AG10803 (cell line): ENCODE measurements at places on chromosomes 6 and 20.

GRCh38 chr6:157200611-157201010 is 122.7 kb downstream of the TMEM242 start:
- no peak for DNase-seq

DNA sequence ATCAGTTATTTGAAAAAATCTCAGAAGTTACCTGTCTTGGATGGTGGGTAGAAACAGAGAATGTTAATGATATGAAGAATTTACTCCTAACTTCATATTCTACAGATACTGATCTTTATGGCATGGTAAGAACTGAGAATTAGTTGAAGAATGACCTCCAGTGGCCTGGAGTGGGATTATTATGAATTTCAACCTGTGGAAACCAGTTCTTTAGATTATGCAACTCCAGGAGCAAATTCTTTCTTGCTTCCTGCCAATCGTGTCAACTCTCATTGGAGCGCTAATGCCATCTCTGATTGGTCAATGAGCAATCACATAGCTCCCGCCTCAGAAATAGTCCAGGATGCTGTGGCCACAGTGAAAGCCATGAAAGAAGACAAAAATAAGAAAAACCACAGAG is 40.6 kb downstream of the LYRM2 start:
- DNase-seq: peak; percentile 35

- no peak for DNase-seq
These were observed 3.4 kb upstream of the RSPO4 start for GRCh38 chr20:1005452-1006027.

- peak; percentile 71 for DNase-seq
These were observed 90.2 kb downstream of the DST start for GRCh38 chr6:56552187-56553130.

DNA sequence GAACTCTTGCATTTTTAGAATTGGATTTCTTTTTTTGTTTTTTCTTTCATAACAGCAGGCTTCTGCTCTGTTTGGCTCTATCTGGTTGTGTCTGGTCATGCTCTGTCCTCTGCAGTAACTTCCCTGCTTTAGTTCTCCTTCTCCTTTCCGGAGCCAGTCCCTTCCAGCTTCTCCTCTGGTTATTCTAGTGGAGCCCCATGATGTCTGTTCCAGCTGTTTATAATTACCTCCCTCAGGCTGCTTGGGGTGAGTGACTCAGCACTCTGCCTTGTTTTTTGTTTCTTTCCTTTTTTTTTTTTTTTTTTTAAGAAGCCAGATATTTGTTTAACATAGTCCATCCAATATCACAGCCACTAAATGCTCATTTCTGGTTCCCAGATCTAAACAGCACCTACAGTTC is 409.6 kb downstream of the MAFB start:
- DNase-seq: peak; percentile 94

DNA sequence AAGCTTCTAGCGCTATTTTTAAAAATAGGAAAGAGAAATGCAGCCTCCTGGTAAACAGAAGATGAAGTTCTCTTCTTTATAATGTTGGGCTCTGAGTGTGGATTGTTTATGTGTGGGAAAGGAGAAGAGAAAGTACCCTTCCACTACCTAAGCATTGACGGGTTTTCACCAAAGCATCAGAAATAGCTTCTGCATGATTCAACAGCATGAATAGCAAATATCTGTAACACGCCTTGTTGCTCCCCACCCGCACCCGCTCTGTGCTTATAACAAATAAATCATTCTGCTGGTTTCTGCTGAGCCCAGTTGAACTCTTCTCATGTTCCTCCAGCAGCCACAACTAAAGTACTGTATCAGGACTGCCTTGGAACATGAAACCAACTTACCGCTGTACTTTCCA is 20.7 kb downstream of the TXLNB start:
- DNase-seq: peak; percentile 40

GRCh38 chr6:149890629-149891045 is 7.3 kb downstream of the RAET1E start:
- DNase-seq: peak; percentile 39

GRCh38 chr6:40630488-40630887 is 43.3 kb upstream of the LRFN2 start:
- DNase-seq: no peak

- peak; percentile 52 for DNase-seq
These were observed 141.5 kb downstream of the ANKRD60 start for GRCh38 chr20:58086763-58087561.

DNA sequence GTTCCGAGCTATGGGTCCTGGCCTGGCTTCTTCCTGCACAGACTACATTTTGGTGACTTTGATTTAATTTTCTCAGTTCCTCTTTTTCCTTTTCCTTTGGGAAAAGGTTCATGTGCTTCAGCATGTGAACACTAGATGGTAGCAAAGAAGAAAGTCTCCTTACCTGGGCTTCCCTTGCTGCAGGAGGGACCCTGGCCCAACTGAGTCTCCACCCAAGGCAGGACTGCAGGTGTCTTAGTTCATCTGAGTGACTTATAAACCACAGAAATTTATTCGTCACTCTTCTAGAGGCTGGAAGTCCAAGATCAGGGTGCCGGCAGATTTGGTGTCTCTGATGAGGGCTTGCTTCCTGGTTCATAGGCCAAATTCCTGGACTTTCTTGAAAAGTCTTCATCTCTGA is 163.2 kb downstream of the SYCP2 start:
- DNase-seq: no peak

- no peak for DNase-seq
These were observed 410.2 kb downstream of the MMUT start for GRCh38 chr6:49052901-49053300.

GRCh38 chr6:53112871-53113270 is 35.8 kb downstream of the GCM1 start:
- no peak for DNase-seq

DNA sequence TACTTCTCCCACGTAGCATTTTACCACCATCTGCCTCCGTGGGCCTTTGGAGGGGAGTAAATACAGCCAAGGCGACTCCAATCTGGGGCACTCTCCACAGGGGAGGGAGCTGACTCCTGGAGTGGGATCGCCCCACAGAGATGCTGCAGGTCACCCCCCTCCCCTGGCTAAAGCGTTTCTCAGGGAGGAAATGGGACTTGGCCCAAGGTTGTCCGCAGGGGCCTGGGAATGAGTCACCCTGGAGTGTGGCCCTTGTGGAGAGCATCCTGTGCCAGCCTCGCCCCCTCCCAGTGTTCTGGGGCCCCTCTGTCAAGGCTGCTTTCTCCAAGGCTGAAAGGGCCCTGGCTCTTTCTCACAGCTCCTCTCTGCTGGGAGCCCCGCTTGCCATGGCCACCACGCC is 84.5 kb upstream of the QKI start:
- no peak for DNase-seq

GRCh38 chr6:7604003-7604402 is 14.0 kb downstream of the SNRNP48 start:
- DNase-seq: no peak

- DNase-seq: no peak
These were observed 757 bp upstream of the SAMD3 start for GRCh38 chr6:130223508-130223907.

DNA sequence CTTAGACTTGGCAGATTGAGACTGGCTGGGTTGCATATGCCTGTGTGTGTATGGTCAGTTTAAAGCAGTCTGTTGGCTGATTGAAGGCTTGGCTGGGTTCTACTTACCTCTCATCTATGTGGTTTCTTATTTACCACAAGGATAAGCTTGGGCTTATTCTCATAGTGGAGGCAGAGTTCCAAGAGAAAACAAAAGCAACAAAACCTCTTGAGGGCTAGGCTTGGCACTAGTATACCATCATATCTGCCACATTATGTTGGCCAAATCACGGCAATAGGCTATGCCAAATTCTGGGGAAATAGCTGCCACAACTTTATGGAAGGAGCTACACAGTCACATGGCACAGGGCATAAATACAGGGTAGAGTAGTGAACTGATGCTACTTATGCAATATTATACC is 714.1 kb downstream of the CBLN4 start:
- no peak for DNase-seq
